ENCODE measurements at places on chromosomes 5 and 9.

DNA sequence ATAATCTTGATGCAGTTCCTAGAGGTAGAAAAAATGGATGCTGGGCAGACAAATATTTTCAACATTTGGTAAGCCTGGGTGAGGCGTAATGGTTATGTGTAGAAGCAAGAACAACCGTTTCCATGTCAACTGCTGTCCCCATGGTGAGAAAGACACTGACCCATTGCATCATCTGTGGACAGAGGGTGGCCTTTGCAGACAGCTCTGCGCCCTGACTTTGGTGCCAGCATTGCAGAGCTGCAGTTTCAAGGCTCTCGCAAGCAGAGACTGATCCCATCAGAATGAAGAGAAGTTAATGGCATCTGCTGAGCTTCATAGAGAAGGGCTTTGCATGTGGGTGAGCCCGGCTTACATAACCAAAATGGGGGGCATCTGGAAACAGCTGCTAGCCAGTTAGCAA, 179.0 kb upstream of the ADRA1B start:
- no peak for DNase-seq

- no peak for DNase-seq
These were observed 18.9 kb downstream of the ALDH1A1 start for GRCh38 chr9:72933730-72934665.

GRCh38 chr9:18673179-18673578, 199.2 kb downstream of the ADAMTSL1 start:
- DNase-seq = no peak

DNA sequence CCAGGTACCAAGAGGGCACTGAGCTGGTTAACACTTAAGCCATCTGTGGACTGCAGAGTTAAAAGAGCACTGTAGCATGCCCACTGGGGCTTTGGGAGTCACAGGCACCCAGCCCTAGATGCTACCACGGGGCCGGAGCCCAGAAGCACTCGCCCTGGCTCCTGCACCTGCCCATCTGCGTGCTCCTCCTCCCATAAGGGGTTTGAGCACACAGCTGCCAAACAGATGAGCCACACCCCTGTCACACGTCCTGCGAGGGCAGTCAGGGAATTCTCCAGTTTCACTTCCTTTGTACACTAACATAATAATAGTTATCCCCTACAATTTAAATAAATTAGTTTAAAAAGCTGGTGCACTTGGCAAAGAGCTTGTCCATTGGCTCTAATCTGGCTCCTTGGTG, 4.5 kb upstream of the PCA3 start:
- DNase-seq = no peak

DNA sequence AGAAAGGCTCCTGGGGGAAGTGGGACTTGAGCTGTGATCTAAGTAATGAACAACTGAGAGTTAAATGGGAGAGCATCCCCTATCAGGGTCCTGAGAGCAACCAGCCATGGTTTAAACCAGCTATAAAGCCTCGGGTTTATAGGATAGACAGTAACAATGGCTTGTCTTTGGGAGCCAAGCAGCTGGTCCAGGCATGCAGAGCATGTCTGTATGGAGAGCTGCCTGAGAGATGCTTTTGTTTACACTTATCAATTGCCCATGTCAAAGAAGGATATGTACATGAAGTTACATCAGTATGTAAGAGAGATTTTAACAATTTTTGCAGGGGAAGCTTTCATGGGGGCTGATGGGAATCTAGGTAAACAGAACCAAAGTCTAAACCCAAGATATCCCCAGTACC, 4.4 kb downstream of the TGFBI start:
- no peak for DNase-seq

GRCh38 chr5:121525706-121526105, 326.0 kb upstream of the FTMT start:
- no peak for DNase-seq

GRCh38 chr5:87627363-87627762, 214.6 kb upstream of the CCNH start:
- DNase-seq = no peak

DNA sequence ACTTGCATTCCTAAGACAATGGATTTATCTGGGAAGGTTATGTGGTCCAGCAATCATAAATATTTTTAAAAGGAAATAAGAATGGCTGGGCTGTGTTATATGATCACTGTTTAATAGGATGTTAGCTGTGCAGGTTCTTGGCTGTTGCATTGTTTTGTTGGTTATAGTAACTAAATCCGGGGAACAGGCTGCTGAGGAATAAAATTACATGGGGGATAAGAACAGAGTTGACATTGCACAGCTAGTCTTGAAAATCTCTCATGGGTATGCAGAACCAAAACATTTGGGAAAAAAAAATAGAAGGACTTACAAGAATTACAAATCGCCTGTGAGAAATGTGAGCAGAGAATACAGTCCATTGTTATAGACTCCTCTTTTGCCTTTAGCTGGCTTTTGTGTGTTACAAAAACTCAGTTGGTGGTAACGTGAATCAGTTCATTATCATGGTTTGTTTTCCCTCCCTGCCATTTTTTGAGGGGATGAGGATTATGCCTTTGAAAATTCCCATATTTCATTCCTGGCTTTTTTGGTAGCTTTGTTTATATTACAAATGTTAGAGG, 375.3 kb upstream of the DAB2 start:
- DNase-seq = no peak

- DNase-seq = no peak
These were observed 17.4 kb downstream of the GPSM1 start for GRCh38 chr9:136344544-136345280.

DNA sequence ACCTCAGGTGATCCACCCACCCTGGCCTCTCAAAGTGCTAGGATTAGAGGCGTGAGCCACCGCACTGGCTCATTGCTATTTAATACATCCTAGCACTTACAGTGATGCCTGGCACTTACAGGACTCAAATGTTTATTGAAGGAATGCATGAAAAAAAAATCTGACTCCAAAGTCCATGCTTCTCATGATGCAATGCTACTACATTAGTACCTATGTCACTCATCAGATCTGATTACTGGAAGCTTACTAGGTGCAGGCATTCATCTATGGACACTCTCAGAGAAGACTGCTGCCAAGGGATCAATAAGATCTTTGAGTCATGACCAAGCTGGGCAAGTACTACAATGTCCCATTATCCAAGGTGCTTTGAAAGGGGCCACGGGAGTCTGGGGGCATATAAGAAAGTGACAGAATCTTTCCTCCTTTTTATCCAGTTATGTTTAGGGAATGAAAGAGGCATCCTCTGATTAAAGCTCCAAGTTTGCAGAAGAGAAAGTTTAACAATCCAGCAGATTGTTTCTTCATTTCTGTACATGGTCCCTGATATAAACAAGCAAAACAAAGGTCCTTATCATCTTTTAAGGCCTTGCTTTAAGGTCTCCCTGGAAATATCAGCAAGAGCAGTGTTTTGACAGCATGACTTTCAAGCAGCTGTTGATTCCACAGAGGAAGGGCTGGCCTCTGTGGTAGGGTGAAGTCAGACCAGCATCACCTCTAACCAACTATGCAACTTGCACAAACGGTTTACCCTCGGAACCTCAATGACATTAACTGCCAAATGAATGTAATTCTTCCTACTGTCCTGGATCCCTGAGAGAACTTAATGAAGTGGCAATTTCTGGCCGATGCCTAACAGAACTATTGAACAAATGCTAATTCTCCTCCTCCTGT, 35.9 kb downstream of the ARPC5L start:
- no peak for DNase-seq

DNA sequence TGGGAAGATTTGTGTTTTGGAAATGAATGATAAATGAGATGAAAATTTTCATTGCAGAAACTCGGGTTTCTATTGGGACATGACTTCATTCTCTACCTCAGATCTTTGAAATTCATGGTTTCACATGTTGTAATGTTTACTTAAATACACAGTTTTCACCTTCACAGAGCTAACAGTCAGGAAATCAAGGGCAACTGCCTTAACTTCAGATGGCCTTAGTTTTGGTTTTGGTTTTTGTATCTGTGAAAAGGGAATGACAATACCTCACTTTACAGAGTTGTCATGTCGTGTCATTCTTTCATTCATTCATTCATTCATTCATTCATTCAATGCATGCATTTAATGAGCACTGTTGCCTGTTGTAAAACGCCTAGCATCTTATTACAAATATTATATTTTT, 41.9 kb downstream of the NIM1K start:
- no peak for DNase-seq

- DNase-seq = no peak
These were observed 30.2 kb downstream of the LIX1 start for GRCh38 chr5:97112230-97112629.

DNA sequence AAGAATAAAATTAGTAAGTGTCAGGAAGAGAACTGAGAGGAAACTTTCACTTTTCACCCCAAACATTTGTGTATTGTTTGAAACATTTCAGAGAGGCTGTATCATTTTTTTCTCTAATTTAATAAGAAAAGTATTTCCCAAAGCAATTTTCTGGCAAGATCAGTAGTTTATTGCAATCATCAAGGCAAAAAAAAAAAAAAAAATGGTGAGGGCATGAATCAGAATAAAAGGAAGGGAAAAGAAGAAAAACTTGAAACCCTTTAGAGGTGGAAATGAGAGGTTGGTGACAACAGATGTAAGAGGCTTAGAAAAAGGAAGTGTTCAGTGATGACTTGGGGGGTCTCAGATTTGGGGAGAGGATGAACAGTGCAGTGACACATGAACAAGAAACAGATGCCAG, 13.3 kb downstream of the SHC3 start:
- DNase-seq = no peak

DNA sequence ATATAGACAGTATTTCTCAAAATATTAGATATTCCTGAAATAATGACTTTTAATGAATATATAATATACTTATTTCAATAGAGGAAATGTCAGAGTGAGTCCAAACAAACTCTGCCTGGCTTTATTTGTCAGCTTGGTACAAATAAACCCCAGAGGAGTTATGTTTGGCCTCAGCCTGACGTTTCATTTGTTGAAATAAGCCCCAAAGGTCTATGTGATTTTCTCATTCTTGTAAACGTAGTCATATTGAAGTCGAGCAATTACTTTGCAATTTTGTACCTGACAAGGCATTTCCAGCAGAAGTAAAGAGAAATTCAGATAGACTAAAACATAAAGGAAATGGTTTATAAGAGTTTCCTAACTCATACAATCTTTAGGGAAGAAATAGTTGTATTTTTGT, 57.9 kb downstream of the MCCC2 start:
- DNase-seq = no peak

- no peak for DNase-seq
These were observed 142.3 kb downstream of the DMRTA1 start for GRCh38 chr9:22588918-22589317.

DNA sequence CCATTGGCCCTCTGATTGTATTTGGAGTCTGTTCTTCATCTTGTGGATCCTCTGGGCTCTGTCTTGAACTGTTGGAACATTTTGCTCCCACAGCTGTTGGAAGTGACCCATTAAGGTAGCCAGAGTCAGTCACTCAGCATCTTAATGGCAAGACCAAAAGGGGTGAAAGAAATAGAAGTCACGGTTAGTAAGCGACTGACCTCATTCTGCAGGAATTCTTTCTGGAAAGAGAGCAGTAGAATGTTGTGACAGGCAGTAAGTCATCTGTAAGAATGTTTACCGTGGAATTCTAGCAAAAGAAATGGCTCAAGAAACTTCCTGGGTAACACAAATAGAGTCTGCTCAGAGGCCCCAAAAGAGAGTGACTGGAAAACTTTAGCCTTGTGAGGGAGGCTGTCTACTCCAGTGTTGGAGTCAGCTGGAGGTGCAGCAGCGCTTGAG, 28.6 kb upstream of the TNC start:
- DNase-seq = no peak

DNA sequence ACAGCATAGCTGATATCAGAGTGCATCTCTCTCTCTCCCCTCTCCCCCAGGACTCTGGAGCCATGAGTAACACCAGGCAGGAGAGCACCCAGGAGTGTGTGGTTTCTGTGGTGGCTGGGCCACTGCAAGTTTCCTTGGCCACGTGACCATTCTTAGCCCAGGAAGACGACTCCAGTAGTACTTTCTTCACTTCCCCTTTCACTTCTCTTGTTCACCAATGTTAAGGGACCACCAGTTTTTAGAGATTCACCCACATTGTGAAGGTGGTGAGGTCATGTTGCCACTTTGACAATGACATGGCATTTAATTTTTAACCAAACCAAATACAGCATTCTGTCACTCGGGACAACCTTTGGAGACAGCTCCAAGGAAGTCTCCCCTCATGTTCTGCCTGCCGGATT, 17.9 kb upstream of the DAPK1 start:
- DNase-seq = no peak

GRCh38 chr9:71121275-71122021, at the start of gene TRPM3:
Gene TRPM3 (minus strand): TSS chr9:71121621. CDS start chr9:71121354, 267 bp downstream.
- DNase-seq = no peak

- no peak for DNase-seq
These were observed 307.3 kb downstream of the FBXL17 start for GRCh38 chr5:108074626-108075025.

- no peak for DNase-seq
These were observed 115.7 kb upstream of the MSX2 start for GRCh38 chr5:174608631-174609097.

DNA sequence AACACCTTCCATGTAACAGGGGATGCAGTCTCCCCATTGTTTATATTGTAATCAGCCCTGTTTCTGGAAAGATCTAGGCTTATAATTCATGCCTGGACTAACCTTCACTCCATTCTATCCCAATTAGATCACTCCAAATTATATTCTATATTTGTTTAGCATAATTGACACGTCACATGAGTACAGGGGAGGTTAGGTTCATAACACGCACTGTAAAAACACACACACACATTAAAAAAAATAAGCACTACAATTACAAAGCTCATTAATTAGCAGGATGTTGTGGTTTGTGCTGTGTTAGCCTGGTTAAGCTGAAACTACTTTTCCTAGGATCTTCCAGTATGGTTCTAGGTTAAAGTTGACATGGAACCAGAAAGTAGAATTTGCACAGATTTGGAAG, 126.0 kb downstream of the MLLT3 start:
- DNase-seq = no peak

DNA sequence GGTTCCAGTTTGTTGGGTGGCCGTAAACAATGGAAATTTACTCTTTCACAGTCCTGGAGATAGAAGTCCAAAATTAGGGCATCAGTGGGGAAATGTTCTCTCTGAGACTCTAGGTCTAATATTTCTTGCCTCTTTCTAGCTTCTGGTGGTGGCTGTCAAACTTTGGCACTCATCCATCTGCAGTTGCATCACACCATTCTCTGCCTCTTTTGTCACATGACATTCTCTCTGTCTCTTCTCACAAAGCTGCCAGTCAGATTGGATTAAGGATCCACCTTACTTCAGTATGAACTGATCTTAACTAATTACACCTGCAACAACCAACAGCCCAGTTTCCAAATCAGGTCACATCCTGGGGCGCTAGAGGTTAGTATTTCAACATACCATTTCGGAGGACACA, 222.9 kb upstream of the FTMT start:
- no peak for DNase-seq

All from CMK (cell line).